CD4-positive, alpha-beta T cell (primary cell): ENCODE measurements at places on chromosomes 3 and 15. TPM values are rescaled to one million over a fixed set of nuclear protein-coding genes. Genes with fewer than 3 reads are reported as not detected.

DNA sequence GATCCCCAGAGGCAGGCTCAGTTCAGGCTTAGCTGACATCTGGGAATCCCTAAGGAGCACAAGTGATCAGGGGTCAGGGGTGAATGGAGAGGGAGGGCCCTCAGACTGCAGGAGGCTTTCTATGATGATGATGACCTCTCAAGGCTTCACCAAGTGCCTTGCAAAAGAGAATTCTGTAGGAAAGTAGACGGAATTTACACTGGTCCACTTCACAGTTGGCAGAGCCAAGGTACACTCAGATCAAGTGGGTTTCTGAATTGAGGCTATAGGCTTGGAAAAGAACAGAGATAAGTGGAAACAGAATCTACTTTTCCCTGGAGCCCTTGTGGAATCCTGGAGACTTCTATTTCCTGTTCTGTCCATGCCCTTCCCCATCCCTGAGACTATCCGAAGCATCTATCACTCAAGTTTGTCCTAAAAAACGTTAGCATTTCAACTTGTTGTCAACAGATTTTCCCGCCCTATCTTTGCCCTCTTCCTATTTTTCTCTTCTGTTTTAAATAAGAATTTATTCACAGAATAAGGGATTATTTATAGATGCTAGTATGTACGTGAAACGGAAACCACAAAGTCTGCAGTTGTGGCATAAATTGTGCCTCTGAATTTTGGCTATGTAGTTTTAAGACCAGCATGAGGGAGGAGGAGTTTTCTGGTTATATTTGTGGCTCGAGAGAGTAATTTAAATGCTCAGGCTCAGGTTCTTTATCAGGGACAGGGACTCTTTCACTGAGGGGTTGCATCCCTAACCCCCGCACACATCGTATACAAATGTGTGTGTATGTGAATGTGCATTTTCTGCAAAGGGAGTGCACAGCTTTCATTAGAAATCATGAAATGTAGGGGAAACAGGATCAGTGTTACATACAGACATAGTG, 12.8 kb downstream of the GCSAM start:
- peaks cover 10% of the 10 kb centered on the region for H3K4me1 ChIP-seq
- no peak for DNase-seq
- peaks cover 24% of the 10 kb centered on the region for H3K36me3 ChIP-seq
- no peak overlapping the region for H3K27ac ChIP-seq
- no peaks in the 10 kb centered on the region for H3K27me3 ChIP-seq
- no peak overlapping the region for H3K4me3 ChIP-seq

GRCh38 chr15:40565333-40566238, 744 bp upstream of the CCDC32 start:
- peak overlapping the region; percentile 76 for H3K4me3 ChIP-seq
- H3K4me1 ChIP-seq: peaks cover 42% of the 10 kb centered on the region
- no peak for DNase-seq
- no peaks in the 10 kb centered on the region for H3K27me3 ChIP-seq
- H3K36me3 ChIP-seq: peaks cover 5% of the 10 kb centered on the region

DNA sequence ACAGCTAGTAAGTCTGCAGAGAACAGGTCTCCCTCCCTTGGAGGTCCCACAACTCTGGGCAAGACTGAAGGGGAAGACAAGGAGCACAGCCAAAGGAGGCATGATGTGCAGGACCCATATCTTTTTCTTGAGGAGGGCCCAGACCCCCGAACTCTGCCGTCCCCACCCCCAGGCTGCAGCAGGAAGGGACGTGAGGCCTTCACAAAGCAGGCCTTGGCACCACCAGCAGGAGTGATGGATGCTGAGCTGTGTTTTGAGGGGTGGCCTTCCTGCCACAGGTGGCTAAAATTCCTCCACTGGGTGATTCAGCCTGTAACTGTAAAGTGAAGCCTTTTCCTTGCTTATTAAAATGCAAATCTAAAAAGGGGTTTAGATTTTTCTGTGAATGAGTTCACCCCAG, 8.6 kb downstream of the PLA2G4D start:
- H3K36me3 ChIP-seq: no peaks in the 10 kb centered on the region
- H3K4me1 ChIP-seq: peaks cover 15% of the 10 kb centered on the region
- DNase-seq: no peak
- no peaks in the 10 kb centered on the region for H3K27me3 ChIP-seq

GRCh38 chr3:147390589-147391569, 15.5 kb downstream of the ZIC4 start:
- no peak for DNase-seq
- peaks cover 93% of the 10 kb centered on the region for H3K27me3 ChIP-seq
- no peaks in the 10 kb centered on the region for H3K36me3 ChIP-seq

The SLC38A3 gene
- 1.1 TPM for total RNA-seq

The PAQR9 gene
- not detected for total RNA-seq

The SLC35A5 gene
- 7.3 TPM for total RNA-seq

The UQCRC1 gene
- total RNA-seq: 75.5 TPM

DNA sequence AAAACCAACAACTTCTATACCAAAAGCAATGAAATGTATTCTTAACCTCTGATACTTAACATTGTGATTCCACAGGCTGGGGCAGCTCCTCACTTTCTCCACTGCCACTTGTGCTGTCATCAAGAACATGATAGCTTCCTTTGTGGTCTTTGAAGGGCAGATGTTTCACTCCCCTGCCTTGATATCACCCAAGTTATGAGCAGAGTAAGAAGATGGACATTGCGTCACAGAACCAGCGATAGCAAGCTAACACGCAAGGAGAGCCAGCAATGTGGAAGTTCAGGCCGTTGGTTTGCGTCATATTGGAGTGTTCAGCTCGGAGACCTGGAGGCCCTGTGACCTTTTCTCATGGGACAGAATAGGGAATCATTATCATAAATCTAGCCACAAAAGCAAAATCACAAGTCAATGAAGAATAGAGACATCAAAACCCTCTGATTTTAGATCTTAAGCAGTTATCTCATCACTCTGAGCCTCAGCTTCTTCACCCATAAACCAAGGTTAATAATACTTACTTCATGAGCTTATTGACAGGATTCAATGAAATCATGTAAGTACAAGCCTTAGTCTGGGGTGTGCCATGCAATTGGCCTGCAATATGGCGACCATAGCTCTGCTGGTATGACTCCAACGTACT, 183.8 kb upstream of the THBS1 start:
- peaks cover 6% of the 10 kb centered on the region for H3K27me3 ChIP-seq
- DNase-seq: no peak
- no peak overlapping the region for H3K27ac ChIP-seq

GRCh38 chr3:23038471-23038870, 164.7 kb upstream of the UBE2E2 start:
- DNase-seq: no peak
- H3K36me3 ChIP-seq: no peaks in the 10 kb centered on the region
- H3K27me3 ChIP-seq: no peaks in the 10 kb centered on the region
- no peak overlapping the region for H3K27ac ChIP-seq
- no peak overlapping the region for H3K4me3 ChIP-seq

The GOLGA6L4 gene
- 2.9 TPM for total RNA-seq

The FGD5 gene
- not detected for total RNA-seq

- peaks cover 53% of the 10 kb centered on the region for H3K4me1 ChIP-seq
- peak overlapping the region; percentile 94 for H3K27ac ChIP-seq
- peak; percentile 20 for DNase-seq
- no peaks in the 10 kb centered on the region for H3K27me3 ChIP-seq
These were observed 574 bp downstream of the NGRN start for GRCh38 chr15:90266061-90266431.

- no peak for DNase-seq
- H3K27me3 ChIP-seq: no peaks in the 10 kb centered on the region
- no peaks in the 10 kb centered on the region for H3K36me3 ChIP-seq
- H3K4me1 ChIP-seq: peaks cover 17% of the 10 kb centered on the region
- no peak overlapping the region for H3K27ac ChIP-seq
- H3K4me3 ChIP-seq: no peak overlapping the region
These were observed 3.7 kb downstream of the TCAIM start for GRCh38 chr3:44342176-44342790.

GRCh38 chr3:57227930-57228751, 612 bp downstream of the APPL1 start:
- H3K4me3 ChIP-seq: peak overlapping the region; percentile 80
- DNase-seq: peak; percentile 40
- no peak overlapping the region for H3K27ac ChIP-seq

- no peaks in the 10 kb centered on the region for H3K36me3 ChIP-seq
- no peak overlapping the region for H3K4me3 ChIP-seq
- H3K27me3 ChIP-seq: no peaks in the 10 kb centered on the region
- no peak overlapping the region for H3K27ac ChIP-seq
- DNase-seq: no peak
These were observed 47.7 kb downstream of the ZBTB11 start for GRCh38 chr3:101629219-101629618.

The CLSTN2 gene
- total RNA-seq: not detected

DNA sequence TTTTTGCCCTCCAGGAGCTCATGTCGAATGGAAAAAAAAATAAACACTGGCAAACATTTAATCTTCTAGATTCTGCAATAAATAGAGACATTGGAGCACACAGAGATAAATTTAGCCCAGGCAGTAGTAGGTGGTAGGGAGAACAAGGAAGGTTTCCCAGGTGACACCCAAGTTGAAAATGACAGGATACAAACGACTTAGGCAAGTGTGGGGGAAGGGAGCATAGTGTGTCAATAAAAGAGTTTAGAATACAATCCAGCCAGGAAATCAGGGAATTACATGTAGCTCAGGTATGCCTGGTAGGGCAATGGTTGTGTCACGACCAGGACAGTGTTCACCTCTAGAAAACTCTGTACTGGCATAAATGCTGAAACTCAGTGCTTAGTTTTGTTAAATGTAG, 364.6 kb upstream of the AGTR1 start:
- no peaks in the 10 kb centered on the region for H3K4me1 ChIP-seq
- no peaks in the 10 kb centered on the region for H3K27me3 ChIP-seq
- H3K4me3 ChIP-seq: no peak overlapping the region
- no peak overlapping the region for H3K27ac ChIP-seq
- H3K36me3 ChIP-seq: no peaks in the 10 kb centered on the region
- no peak for DNase-seq

- H3K4me1 ChIP-seq: no peaks in the 10 kb centered on the region
- no peak for DNase-seq
- H3K27ac ChIP-seq: no peak overlapping the region
- H3K36me3 ChIP-seq: no peaks in the 10 kb centered on the region
- H3K4me3 ChIP-seq: no peak overlapping the region
- H3K27me3 ChIP-seq: no peaks in the 10 kb centered on the region
These were observed 191.1 kb downstream of the GREM1 start for GRCh38 chr15:32908872-32909271.

The SCAANT1 gene
- 1.4 TPM for total RNA-seq

DNA sequence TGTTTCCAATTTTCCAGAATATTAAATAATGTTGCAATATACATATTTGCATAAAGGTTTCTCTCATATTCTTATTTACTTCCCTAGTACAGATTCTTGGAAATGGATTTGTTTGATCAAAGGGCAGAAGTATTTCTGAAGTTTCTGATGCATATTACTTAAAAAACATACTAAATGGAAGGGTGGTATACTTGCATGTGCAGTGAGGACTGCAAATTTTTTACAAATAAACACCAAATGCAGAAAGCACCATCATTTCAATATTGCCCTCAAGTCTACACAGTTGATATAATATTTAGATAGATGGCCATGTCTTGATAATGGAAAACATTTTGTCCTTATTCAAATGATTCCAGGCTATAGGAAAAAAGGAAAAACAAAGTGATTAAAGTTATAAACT, 12.3 kb downstream of the TM4SF18 start:
- H3K4me1 ChIP-seq: no peaks in the 10 kb centered on the region
- no peaks in the 10 kb centered on the region for H3K36me3 ChIP-seq
- H3K27ac ChIP-seq: no peak overlapping the region
- no peak for DNase-seq

The RAB43 gene
- 48.1 TPM for total RNA-seq

DNA sequence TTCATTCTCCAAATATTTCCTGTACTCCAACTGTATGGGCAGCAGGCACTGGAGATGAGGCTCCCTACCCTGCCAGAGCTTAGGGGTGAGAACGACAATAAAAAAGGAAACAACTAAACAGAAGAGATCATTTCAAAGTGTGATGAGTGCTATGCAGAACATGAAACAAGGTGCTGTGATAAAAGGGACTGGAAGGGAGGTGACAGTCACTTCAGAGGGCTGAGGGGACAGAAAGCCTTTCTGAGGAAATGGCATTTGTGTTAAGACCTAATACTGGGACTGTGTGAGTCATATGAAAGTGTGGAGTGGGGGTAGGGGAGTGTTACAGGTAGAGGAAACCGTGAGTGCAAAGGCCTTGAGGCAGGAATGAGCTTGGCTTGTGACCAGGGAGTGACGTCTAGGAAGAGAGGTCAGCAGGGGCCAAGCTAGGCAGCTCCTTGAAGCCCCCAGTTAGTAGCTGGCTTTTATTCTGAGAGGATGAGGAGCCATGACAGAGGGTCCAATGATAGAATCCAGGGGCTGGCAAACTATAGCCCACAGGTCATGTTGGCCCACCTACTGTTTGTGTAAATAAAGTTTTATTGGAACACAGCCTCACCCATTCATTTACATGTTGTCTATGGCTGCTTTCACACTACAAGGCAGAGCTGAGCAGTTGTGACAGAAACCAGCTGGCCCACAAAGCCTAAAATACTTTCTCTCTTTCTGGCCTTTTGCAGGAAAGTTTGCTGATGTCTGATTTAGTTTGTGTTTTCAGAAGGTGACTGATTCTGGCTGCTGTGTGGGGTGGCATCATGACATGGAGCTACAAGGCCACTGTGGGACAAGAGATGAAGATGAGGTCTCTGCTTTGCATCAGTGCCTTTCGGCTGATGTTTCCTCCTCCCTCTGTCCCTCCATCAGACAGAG, 56.6 kb downstream of the LSM3 start:
- peaks cover 3% of the 10 kb centered on the region for H3K27me3 ChIP-seq
- no peak for DNase-seq
- H3K36me3 ChIP-seq: no peaks in the 10 kb centered on the region
- peaks cover 4% of the 10 kb centered on the region for H3K4me1 ChIP-seq
- H3K27ac ChIP-seq: no peak overlapping the region
- H3K4me3 ChIP-seq: no peak overlapping the region

DNA sequence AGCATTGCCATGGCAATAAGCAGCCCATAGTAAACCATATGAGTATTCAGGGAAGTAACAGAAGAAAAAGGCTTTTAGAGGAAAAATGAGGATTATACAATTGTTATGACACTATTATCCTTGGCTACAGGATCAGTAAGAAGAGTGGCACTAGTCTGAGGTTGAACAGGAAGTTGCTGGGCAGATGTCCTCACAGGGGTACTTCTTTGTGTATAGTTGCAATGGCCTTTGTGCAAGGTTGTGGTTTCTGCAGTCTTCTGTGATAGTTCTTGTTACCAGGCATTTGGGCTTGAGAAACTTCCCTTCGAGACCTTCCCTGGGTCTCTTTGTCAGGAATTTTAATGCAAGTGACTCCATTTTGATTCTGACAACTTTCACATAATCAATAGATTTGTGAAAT, 100.6 kb upstream of the ATP11B start:
- peaks cover 9% of the 10 kb centered on the region for H3K27me3 ChIP-seq
- no peak overlapping the region for H3K4me3 ChIP-seq
- H3K36me3 ChIP-seq: no peaks in the 10 kb centered on the region
- DNase-seq: no peak
- no peaks in the 10 kb centered on the region for H3K4me1 ChIP-seq

The PAQR5 gene
- not detected for total RNA-seq

The EIF3J gene
- 69.2 TPM for total RNA-seq

- H3K27ac ChIP-seq: no peak overlapping the region
- H3K4me1 ChIP-seq: peaks cover 27% of the 10 kb centered on the region
- no peak overlapping the region for H3K4me3 ChIP-seq
- no peaks in the 10 kb centered on the region for H3K27me3 ChIP-seq
- no peaks in the 10 kb centered on the region for H3K36me3 ChIP-seq
These were observed 51.3 kb downstream of the CYP11A1 start for GRCh38 chr15:74316141-74316540.

- H3K36me3 ChIP-seq: peaks cover 18% of the 10 kb centered on the region
- H3K27ac ChIP-seq: peak overlapping the region; percentile 73
- peaks cover 35% of the 10 kb centered on the region for H3K4me1 ChIP-seq
- no peaks in the 10 kb centered on the region for H3K27me3 ChIP-seq
These were observed 858 bp upstream of the SACM1L start for GRCh38 chr3:45688194-45688881.
